ENCODE measurements at places on chromosomes 1 and 21.

- DNase-seq, result no peak
These were observed 40.5 kb downstream of the DISC1 start for GRCh38 chr1:231666937-231667608.

DNA sequence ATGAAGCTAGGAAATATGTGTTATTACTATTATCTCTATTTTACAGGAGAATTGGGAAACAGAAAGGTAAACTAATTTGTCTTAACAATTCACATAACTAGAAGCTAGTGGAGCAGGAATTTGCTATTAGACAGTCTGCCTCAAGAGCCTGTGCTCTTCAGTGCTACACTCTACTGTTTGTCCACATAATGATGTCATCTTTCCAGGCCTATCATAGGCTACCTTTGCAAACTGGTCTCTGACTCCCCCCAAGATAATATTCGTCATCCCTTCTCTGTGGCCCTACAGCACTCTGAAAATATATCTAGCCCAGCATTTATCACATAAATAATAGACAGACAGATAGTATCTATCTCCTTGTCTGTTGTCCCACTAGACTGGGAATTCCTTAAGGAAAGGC is 34.1 kb downstream of the TRIT1 start:
- no peak for DNase-seq

DNA sequence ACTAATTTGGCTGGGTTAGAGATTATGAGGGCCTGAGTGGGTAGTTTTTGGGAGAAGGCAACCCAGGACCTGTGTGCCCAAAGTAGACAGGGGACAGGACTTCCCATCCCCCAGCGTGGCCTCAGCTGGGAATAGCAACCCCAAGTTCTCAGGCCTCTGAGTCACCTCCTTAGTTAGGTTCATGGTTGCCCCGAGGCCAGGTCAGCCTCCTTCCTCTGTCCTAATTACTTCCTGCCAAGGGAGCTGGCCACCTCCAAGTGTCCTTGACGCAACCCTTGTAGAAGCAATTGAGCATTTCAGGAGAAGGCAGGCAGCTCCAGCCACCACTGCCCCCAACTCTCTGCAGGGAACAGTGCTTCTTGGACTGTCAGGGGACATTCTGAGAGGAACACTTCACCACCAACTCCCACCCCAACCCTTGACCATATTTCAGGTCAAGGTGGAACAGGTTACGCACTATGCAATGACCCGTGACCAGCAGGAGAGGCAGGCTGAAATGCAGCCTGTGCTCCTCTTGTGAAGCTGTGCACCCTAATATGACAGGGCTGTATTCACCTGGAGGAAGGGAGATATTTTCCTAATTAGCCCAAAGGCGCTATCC is 5.1 kb upstream of the NT5C1A start:
- no peak for DNase-seq

GRCh38 chr1:204350312-204350711 is 9.4 kb downstream of the PLEKHA6 start:
- DNase-seq, result no peak

DNA sequence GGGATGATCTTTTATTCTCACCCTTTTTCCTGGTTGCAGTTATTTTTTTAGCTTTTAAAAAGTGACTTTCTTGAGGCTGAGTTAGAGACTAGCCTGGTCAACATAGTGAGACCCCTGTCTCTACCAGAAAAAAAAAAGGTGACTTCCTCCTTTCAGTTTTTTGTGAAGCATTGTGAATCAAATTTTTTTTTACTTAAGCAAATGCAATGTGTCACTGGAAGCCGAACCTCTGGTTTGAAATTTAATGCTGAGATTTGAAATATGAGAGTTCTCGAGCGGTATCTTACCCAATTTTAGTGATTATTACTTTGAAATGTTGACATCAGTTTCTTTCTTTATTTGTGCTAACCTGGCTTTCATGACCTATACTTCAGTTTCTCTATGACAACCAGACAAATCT is 3.6 kb downstream of the CAP1 start:
- no peak for DNase-seq
